ENCODE measurements at places on chromosomes 4 and X. TPM values are rescaled to one million over a fixed set of nuclear protein-coding genes. Genes with fewer than 3 reads are reported as not detected.

- DNase-seq = no peak
These were observed 514.4 kb downstream of the RPA4 start for GRCh38 chrX:97398030-97398551.

GRCh38 chrX:32268207-32268606 lies 943.1 kb downstream of the DMD start:
- DNase-seq = no peak

Gene XPNPEP2
- 0.25 TPM for total RNA-seq

- DNase-seq = no peak
These were observed 121.7 kb downstream of the RBM47 start for GRCh38 chr4:40507977-40508376.

DNA sequence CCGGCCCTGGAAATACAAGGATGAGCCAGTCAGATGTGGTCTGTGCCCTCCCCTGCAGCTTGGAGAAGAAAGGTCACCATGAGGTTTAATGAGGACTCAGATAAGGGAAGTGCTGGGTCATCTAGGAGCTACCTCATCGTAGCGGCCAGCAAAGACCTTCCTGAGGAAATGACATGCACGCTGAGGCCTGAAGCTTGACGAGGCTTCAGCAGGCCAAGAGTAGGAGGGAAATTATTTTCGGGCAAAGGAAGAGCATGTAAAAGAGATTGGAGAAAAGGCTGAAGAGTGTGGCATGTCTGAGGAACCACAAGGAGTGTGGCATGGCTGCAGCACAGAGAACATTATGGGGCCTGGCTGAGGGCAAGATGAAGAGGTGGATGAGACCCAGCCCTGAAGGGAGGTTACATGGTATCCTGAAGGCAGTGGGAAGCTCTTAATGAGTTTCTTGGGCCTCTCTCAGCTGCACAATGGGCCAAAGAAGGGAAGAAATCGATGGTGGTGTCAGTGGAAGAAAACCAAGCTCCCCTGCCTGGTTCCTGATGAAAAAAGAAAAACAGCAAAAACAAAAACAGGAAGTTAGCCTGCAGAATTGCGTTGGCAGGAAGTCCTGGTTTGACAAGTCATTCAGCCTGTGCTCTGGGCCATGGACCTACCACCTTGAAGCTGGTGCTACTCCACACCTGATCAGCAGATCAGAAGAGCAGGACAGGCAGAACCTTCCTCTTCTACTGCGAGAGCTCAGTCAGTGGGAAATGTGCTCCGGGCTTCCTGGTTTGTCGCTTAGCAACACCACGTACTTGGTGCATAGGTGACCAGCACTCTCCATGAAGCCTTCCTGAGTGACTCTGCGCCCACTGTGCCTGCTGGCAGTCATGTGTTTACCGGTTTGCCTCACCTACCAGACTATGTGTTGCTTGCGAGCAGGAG lies 134.5 kb upstream of the KLF3 start:
- DNase-seq = no peak

All from psoas muscle (tissue), 8 donors.